Stimulated activated CD4-positive, alpha-beta T cell treated with anti-CD3 and anti-CD28 coated beads, Interleukin-12 subunit alpha, Interleukin-12 subunit beta, amount 100 ng/mL, for 48 hours (primary cell): ENCODE measurements at places on chromosomes 11 and 22.

GRCh38 chr11:47375020-47375419, 3.3 kb downstream of the SPI1 start:
- no peak for DNase-seq

DNA sequence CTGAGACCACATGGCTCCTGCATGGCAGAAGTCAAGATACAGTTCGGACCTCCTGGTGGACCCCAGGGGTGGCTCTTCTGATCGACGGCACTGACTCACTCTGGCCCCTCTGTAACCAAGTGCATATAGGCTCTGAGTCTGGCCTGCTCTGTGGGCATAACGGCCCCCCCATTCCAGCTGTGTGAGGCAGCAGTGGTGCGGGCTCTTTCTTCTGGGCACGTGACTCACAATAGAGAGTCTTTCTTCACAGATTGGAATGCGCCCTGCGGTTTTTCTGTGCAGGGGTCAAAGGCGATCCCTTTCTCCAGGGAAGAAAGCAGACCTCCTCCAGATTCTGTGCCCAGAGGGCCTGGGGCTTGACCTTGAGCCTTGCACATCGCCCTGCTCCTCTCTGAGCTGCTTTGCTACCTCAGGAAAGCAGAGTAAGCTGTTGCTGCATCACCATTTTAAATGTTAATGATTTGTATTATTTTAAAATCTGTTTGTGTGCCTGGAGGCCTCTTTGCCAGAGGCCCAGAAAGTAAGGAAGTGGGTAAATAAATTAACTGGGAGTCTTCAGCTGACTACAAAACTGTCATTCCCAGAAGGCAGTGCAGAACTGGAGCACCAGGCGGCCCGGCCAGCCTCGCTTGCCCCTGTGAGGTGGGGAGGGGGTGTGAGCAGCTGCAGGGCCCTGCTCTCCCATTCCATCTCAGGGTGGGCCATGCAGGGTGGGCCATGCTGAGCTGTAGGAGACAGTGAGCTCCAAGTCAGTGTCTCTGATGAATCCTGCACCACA, 199.0 kb downstream of the GRIK4 start:
- DNase-seq: no peak

DNA sequence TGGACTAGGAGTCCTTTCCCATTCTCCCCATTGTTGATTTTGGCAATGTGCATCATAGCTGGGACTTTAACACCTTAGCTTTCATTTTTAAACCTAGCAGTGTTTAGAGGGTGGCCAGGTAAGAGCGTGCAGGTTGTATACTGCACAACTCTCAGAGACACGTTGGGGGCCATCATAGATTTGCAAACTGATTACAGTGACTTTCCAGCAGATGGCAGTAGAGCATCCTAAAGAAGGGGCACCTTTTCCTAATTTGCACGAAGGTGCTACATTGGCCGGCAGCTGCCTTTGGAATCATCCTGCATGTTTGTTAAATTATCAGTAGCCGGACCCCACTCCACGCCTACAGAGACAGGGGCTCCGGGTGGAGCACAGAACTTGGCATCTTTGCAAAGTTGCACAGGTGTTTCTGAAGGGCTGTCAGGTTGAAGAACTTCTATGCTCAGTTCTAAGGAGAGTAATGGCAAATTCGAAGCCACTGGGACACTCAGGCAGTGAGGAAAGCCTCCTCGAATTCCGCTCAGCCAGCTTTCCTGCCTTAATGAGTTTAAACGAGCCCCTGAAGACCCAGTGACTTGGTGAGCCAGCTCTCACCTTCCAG, 7.7 kb downstream of the LHFPL7 start:
- peak; percentile 16 for DNase-seq

GRCh38 chr11:95108159-95108611, 18.5 kb downstream of the ENDOD1 start:
- no peak for DNase-seq

DNA sequence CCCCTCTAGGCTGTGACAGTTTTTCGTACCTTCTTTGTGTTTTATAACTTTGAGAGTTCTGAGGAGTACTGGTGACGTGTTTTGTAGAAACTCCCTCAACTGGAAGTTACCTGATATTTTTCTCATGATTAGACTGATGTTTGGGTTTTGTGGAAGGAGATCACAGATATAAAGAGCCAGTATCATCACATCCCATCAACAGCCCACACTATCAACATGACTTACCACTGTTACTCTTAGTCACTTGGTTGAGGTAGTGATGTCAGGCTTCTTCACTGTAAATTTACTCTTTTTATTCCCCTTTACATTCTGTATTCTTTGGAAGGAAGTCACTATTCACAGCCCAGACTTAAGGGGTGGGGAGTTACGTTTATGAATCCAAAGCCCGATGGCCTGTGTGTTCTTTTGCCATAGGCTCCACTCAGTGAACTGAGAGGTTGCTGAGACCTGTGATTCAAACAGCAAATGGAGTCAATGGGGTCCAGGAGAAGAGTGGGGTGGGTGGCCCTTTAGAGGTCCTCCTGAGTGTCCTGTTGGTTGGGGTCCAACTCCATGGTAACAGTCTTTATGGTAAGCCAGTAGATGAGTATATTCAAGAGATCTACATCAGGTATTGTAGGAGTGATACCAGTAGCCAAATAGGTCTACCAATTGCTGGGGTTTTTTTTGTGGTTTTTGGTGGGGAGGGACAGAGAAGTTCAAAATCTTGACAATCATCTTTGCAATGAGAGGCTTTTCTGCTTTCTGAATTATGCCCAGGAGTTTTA, 15.2 kb upstream of the MS4A4E start:
- no peak for DNase-seq

DNA sequence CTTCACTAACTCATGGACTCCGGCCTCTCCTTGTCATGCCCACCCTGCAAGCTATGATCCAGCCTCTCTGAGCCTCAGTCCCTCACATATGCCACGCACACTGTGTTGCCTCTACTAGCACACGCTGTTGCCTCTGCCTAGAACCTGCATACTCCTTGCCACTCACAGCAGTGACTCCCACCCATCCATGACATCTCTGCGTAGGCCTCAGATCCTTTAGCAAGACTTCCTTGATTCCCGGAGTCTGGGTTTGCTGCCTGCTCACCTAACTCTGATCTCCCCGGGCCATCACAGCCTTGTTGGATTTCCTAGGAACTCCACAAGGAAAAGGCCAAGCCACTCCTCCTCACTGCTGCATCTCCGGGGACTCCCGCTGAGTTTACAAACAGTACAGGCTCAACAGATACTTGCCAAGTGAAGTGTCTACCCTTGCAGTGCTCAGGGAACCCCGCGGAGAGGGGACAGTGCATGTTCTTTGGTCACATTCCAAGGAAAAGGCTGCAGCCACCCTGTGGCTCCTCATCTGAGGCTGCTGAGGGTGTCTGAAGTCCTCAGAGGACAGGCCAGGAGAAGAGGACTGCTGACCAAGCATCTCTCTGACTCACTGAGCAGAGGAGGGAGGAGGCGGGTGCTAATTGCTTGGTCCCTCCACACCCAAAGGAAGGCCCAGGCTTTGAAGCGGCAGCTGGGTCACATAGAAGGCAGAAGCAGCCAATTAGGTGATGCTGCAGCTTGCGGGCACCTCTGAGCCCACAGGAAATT, 42.4 kb upstream of the NAV2 start:
- no peak for DNase-seq
